ENCODE measurements at places on chromosomes 4 and X. TPM values are rescaled to one million over a fixed set of nuclear protein-coding genes. Genes with fewer than 3 reads are reported as not detected.

Gene LINC00632
- 6.5 TPM for total RNA-seq

Gene CFI
- 1.0 TPM for total RNA-seq

Gene CDX4
- total RNA-seq, result not detected

Gene LUZP4
- not detected for total RNA-seq

Gene HERC3
- 9.5 TPM for total RNA-seq

Gene GLOD5
- not detected for total RNA-seq

Gene STPG2
- total RNA-seq, result 0.36 TPM

Gene ADH1A
- total RNA-seq, result not detected

Gene KLF8
- 4.0 TPM for total RNA-seq

Gene FMR1NB
- not detected for total RNA-seq

Gene ADGRL3
- total RNA-seq, result under 0.01 TPM

Gene GLRA2
- total RNA-seq, result not detected

Gene ZFP92
- under 0.01 TPM for total RNA-seq

Gene BEND4
- not detected for total RNA-seq

Gene P2RY4
- 0.34 TPM for total RNA-seq

Gene PASD1
- total RNA-seq, result not detected

Gene CT55
- total RNA-seq, result not detected

Gene CNGA1
- not detected for total RNA-seq

Gene CSAG2
- total RNA-seq, result not detected

Gene TRIM75
- not detected for total RNA-seq

Gene MXRA5
- under 0.01 TPM for total RNA-seq

Gene FGF13
- total RNA-seq, result not detected

Gene TMPRSS11B
- total RNA-seq, result not detected

Gene GC
- not detected for total RNA-seq

Gene HNRNPDL
- total RNA-seq, result 251 TPM

Gene TLR10
- 0.15 TPM for total RNA-seq

Gene STOX2
- 7.3 TPM for total RNA-seq

Gene CCNA2
- 71.4 TPM for total RNA-seq

Gene EFHC2
- 2.1 TPM for total RNA-seq

Gene LNX1
- not detected for total RNA-seq

Gene MAGEA10
- total RNA-seq, result not detected

Gene ABLIM2
- total RNA-seq, result 8.0 TPM

Gene OTUD6A
- total RNA-seq, result not detected

Gene CEP135
- total RNA-seq, result 7.3 TPM

Gene MAD2L1
- 56.8 TPM for total RNA-seq

Gene PNCK
- total RNA-seq, result 0.33 TPM

Data from melanocyte of skin (primary cell).